Liver (tissue), 10 donors: ENCODE measurements at places on chromosomes 7 and 10. TPM values are rescaled to one million over a fixed set of nuclear protein-coding genes. Genes with fewer than 3 reads are reported as not detected.
A peak's percentile ranks its signal among the peaks of the same experiment; 100 is the strongest.

GRCh38 chr7:116209561-116210070, 723 bp upstream of the TES start:
- no peak overlapping the region for H3K4me3 ChIP-seq
- H3K27ac ChIP-seq, result no peak overlapping the region
- H3K4me1 ChIP-seq, result no peaks in the 10 kb centered on the region
- H3K27me3 ChIP-seq, result no peaks in the 10 kb centered on the region

SLIT1 gene
- 0.09 TPM for total RNA-seq

SMC3 gene
- 13.1 TPM for total RNA-seq

DNA sequence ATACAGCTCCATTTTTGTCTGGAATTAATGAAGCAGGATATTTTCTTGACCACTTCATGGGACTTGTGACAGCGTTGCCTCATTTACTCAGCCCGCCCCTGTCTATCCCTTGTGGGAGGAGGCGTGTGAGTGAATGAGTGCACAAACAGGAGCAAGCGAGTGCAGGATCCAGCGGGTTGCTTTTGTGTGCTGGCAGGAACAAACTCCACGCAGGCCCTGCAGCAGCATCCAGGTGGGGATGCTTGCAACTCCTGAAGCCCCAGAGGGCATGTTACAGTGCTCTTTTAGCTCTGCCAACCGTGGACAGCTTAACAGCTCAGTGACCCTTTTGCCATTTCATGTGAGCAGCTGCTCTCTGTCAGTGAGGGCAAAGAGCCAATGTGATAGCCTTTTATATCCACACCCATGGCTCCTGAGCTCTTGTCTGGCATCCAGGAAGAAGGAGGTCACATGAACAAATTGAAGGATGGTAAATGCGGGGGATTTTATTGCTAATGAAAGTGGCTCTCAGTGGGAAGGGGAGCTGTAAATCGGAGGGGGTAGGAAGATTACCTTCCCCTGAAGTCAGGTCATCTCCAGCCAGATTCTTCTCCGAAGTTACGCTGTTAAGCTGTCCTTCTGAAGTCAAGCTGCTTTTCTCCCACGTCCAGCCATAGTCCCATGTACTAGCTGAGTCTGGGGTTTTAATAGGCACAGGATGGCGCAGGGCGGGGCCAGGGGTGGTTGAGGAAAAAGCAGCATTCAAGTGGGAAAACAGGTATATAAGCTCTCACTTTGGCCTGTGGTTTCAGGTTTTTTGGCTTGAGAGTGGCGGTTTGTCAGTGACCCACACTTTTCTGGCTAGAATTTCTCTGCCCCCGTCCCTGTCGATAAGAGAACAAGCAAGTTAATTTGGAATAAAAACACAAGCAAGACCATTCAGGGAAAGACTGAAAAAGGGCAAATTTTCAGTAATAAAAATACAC, 714.7 kb upstream of the MBL2 start:
- no peak overlapping the region for H3K27ac ChIP-seq
- H3K27me3 ChIP-seq, result no peaks in the 10 kb centered on the region
- DNase-seq, result no peak
- no peaks in the 10 kb centered on the region for H3K36me3 ChIP-seq

DGKB gene
- total RNA-seq, result 0.09 TPM

DNA sequence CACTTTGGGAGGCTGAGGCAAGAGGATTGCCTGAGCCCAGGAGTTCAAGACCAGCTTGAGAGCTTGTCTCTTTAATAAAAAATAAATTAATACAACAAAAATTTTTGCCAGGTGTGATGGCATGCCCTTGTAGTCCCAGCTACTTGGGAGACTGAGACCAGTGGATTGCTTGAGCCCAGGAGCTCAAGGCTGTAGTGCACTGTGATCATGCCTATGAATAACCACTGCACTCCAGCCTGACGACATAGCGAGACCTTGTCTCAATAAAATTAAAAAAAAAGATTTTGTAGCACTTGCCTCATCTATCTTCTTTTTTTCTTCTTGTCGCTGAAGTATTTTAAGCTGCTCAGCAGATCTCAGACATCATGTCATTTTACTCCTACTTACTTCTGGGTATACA, 26.3 kb downstream of the CREM start:
- no peak overlapping the region for H3K4me3 ChIP-seq
- DNase-seq, result no peak
- no peak overlapping the region for H3K27ac ChIP-seq

HOXA11 gene
- total RNA-seq, result not detected

ZNF248 gene
- 7.9 TPM for total RNA-seq

- no peak overlapping the region for H3K4me3 ChIP-seq
- DNase-seq, result no peak
- no peaks in the 10 kb centered on the region for H3K27me3 ChIP-seq
- no peak overlapping the region for H3K27ac ChIP-seq
Observed at GRCh38 chr10:50501924-50502452, 121.8 kb downstream of the SGMS1 start.

DNA sequence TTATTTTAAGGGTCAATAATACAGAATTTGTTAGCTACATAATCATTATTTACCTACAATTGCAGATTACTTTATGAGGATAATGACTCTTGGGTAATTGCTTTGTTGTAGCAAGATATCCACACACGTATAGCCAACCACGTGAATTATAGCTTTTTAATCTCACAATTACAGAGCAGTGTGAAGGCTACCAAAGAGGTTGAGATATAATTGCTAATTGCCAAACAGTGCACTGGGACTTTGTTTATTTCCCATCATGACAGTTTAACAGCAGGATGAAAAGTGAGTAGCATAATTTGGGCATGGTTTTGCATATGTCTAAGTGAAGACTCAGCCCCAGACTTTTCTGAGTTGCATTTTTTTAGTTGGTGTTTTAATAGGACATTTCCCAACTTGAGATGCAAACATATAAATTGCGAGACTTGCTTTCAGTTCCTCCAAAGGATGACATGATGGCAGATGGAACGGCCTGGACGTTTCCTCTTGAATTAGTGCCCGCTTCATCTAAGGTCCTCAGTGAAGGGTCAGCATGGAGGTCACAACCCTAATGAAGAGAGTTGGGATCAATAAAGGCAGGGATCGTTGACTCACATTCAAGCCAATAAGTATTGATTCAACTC, 180.7 kb upstream of the GPR26 start:
- DNase-seq, result no peak
- H3K36me3 ChIP-seq, result no peaks in the 10 kb centered on the region
- H3K27me3 ChIP-seq, result no peaks in the 10 kb centered on the region
- H3K4me1 ChIP-seq, result no peaks in the 10 kb centered on the region

GRCh38 chr10:131202990-131203389, 108.5 kb downstream of the TCERG1L start:
- H3K27me3 ChIP-seq, result no peaks in the 10 kb centered on the region
- no peak overlapping the region for H3K27ac ChIP-seq
- no peaks in the 10 kb centered on the region for H3K36me3 ChIP-seq
- no peak overlapping the region for H3K4me3 ChIP-seq
- no peak for DNase-seq
- H3K4me1 ChIP-seq, result no peaks in the 10 kb centered on the region

- peaks cover 1% of the 10 kb centered on the region for H3K4me1 ChIP-seq
- H3K27me3 ChIP-seq, result no peaks in the 10 kb centered on the region
- no peak overlapping the region for H3K4me3 ChIP-seq
- no peak for DNase-seq
- H3K27ac ChIP-seq, result no peak overlapping the region
Observed at GRCh38 chr10:114142018-114142417, 32.0 kb downstream of the CCDC186 start.

LLCFC1 gene
- not detected for total RNA-seq

NXPH1 gene
- total RNA-seq, result not detected

DNA sequence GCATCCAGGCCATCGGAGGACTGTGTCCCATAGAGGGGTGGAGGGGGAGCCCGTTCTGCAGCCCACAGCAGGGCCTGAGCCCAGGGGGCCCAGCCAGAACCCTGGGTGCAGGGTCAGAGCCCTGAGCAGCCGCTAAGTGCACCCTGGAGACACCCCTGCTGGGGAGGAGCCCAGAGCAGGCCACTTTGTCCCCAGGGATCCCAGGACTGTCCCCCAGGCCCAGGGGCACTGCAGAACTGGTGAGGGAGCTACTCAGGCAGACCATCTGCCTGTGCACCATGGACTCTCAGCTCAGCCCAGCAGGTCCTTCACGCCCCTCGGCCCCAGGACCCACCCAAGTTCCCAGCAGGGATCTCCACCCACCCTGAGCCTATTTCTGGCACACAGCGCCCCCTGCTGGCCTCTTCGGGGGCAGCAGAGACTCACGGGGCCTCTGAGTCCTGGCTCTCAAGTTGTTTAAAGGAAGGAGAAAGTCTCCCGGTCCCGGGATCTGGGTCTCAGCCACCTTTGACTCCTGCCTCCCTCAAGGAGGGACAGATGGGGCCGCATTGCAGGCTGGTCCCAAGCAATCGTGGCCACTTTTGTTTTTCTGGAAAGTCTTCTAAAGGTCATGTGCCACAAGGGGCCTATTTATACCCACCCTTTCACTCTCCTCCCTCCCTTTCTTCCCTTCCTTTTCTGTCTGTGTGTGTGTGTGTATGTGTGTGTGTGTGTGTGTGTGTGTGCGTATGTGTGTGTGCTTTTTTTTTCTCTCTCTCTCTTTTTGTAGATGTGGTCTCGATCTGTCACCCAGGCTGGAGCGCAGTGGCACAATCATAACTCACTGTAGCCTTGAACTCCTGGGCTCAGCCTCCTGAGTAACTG, 90.3 kb downstream of the MYL10 start:
- H3K4me1 ChIP-seq, result peaks cover 17% of the 10 kb centered on the region
- H3K27me3 ChIP-seq, result no peaks in the 10 kb centered on the region
- H3K36me3 ChIP-seq, result no peaks in the 10 kb centered on the region
- H3K27ac ChIP-seq, result no peak overlapping the region
- H3K4me3 ChIP-seq, result no peak overlapping the region
- peak; percentile 78 for DNase-seq

DNA sequence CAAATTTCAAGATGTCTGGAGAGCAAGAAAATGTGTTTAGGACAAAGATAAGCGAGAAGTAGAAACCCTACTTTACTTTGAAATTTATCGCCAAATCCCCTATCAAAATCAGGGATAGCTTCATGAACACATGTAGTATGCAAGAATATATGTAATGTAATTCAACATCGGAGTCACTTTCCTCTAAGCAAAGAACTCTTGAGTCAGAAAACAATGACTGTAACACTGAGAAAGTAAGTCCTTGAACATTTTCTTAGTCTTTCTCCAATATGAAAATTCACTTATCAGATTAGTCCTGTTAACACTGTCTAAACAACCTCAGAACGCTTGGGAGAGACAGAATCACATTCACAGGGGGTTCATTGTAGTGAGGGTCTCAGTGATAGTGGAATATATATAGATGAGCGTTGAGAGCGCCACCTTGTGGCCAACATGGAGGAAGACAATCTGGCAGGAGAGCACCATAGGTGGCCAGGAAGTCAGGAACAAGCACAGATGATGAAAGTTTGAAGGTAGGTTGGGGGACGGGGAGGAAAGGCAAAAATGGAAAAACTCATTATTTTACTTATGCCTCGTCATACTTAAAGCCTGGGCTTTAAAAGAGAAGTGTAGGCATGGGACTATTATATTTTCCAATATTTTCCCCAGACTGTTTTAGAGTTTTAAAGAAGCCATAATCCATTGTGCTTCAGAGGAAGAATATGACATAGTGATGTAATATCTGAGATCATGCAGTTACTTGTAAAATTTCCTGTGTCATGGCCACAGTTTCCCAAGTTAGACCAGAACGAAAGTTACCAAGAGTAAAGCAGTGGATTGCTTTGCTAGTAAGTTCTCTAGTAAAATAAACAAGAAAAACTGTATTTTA, 115.5 kb upstream of the GNAI1 start:
- peak; percentile 51 for DNase-seq
- H3K36me3 ChIP-seq, result no peaks in the 10 kb centered on the region
- H3K27me3 ChIP-seq, result no peaks in the 10 kb centered on the region
- no peaks in the 10 kb centered on the region for H3K4me1 ChIP-seq
- no peak overlapping the region for H3K4me3 ChIP-seq

- no peak overlapping the region for H3K4me3 ChIP-seq
- no peaks in the 10 kb centered on the region for H3K27me3 ChIP-seq
- DNase-seq, result no peak
- no peaks in the 10 kb centered on the region for H3K36me3 ChIP-seq
- H3K4me1 ChIP-seq, result no peaks in the 10 kb centered on the region
Observed at GRCh38 chr7:37482505-37482904, 33.8 kb upstream of the ELMO1 start.

DNA sequence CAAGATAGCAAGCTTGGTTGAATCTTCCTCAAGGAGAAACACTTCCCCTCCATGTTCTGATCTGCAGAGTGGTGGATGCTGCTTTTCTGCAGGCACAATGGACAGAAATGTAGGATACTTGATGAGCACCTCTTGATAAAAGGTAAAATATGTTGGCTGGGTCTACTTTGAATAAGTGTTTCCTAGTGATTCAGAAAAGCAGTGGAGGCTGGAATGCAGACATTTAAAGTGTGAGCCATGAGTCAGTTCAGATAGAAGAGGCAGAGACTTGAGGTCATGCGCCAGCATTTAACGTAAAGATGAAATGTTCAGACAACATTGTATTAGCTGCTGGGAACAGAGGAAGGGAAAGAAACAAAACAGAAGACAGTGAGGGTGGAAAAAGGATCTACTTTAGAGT, 403.1 kb downstream of the ADRA2A start:
- DNase-seq, result no peak
- H3K36me3 ChIP-seq, result no peaks in the 10 kb centered on the region
- H3K27me3 ChIP-seq, result no peaks in the 10 kb centered on the region
- peaks cover 10% of the 10 kb centered on the region for H3K4me1 ChIP-seq
